Cerebellar nuclear complex (tissue), 1 donor: ENCODE measurements at places on chromosomes 13 and 19.

DNA sequence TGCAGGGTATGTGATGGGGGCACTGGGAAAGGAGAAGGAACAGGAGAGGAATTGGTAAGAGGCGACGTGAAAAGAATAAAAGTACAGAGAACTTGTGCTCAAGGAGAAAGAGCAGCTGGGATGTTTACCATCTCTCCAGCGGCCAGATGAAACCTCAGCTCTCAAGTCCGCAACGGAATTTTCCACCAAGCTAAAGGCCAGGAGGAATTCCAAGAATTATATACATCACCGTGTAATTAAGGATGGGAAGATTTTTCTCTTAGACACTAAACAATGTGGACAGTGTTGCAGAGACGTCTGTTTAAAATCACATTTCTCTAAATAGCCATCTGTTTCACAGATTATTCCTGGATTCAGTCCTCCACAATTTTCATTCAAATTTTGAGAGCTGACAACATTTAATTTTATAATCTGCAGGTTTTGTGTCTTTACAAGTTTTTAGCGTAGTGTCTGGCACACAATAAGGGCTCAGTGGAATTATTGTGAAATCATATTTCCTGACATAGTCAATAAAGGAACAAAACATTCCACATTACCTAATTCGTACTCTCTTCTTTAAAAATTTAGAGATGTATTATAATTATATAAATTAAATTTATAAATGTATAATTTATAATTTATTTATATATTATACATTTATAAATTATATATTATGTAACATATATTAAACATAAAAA, 23.0 kb upstream of the USP29 start:
- no peak for DNase-seq

GRCh38 chr13:37027639-37028038, 27.1 kb downstream of the EXOSC8 start:
- DNase-seq: no peak

DNA sequence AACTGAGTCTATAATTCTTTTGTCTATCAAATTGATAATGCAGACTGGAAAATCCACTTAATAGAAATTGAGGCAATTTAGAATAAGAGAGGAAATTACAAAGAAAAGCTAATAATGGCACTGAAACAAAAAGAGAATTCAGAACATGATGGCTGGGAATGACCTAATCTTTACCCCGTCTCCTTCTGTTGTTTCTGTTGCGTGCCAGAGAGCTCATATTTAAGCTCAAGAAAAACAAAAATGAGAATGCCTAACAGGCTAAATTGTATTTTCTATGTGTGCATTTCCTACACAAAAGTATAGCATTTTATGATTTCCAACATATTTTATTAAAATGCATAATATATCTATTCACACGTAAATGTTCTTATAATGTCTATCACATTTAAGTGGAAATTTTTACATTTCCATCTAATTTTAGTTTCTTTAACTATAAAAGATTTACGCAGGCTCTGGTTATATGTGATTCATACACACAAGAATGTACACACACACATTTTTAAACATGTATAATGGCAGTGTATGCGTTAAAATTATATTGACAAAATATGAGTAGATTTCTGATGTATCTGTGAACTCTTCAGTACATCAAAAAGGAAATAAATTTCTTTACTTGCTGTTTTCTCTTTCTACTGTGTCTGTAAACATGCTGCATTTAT, 432.3 kb downstream of the SLITRK6 start:
- DNase-seq: no peak

DNA sequence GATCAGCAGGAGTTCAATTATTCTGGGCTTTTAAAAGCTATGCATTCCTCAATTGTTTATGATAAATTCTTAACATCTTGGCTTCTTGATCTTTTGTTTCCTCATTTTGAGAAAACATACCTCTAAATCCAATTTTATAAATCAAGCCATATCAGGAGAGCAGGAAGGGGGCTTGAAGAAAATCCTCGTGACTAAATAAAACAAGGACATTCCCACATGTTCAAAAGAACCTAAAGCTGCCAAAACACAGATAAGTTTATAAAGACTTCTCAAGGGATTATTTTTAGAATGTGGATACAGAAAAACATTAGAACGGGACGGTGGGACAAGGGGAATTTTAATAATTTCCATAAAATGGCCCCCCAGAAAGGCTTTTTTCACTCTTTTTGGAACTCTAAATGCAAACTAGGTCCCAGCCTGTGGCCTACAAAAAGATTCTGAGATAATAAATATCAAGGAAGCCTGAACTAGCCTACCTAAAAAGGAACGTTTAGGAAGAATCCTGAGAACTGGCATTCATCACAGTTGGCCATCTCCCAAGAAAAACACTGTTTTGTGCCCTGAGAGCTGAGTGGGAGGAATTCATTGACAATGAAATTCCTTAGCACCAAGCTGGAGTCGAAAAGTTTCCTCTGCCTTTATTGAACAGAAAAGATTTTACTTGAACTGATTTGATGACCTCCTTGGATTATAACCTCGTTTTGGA, 30.1 kb downstream of the ZAR1L start:
- no peak for DNase-seq

- no peak for DNase-seq
These were observed 452 bp upstream of the PPM1N start for GRCh38 chr19:45497791-45498190.

- DNase-seq: no peak
These were observed 23.5 kb downstream of the ZNF180 start for GRCh38 chr19:44476559-44477408.

DNA sequence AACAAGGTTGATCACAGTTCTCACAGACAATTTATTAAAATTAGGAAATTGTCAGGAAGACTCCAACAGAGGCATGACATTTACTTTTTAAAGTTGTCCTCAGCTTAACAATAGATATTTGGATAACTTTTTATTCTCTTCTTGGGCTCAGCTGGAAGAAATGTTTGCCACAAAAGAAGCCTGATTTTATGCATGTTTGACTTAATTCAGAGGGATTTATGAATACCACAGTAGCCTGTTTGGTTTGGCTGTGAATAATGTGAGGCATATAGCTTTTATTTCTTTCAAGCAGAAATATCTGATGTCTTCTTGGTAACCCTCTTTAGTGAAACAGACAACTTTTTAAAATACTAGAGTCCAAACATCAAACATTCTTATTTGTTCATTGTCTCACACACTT, 1464.5 kb upstream of the SLC10A2 start:
- DNase-seq: no peak

GRCh38 chr13:106109391-106109791, 426.1 kb downstream of the EFNB2 start:
- DNase-seq: no peak
